Upper lobe of left lung (tissue), 6 donors: ENCODE measurements at places on chromosomes 6 and 20.
A peak's percentile ranks its signal among the peaks of the same experiment; 100 is the strongest.

DNA sequence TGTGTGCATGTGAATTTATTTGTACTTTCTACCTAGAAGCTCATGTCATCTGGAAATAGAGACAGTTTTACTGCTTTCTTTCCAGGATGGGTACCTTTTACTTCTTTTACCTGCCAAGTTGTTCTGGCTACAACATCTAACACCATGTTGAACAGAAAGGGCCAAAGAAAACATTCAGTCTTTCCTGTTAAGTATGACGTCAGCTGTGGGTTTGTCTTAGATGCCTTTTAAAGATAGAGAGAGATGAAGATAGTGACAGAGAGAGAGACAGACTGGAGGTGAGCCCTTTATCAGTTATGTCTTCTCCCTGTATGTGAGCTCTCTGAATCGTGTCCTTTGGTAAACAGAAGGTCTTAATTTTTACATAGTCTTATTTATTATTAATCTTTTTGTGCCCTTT lies 3.4 kb upstream of the DACT2 start:
- no peak for DNase-seq

DNA sequence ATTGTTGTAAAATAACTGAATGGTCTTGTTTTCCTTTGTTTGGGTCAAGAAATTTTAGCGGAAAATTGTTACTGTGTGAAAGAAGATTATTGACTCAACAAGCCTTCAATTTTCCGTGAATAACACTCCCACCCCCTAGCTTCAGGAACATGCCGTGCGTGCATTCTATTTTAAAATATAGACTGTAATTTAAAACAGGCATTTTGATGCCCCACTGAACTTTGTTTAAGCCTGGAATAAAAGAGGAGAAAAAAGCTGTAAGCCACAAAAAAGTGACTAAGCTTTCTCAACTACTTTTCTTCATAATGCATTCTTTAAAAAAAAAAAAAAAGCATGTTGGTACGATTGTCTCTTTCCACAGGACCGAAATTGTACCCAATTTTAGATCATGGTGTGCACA lies 166.0 kb downstream of the ARID1B start:
- no peak for DNase-seq

- DNase-seq: no peak
Observed at GRCh38 chr6:135358985-135359384, 138.6 kb downstream of the AHI1 start.

GRCh38 chr20:61288331-61288784 lies 36.3 kb downstream of the CDH4 start:
- DNase-seq: no peak

GRCh38 chr20:9918348-9918747 lies 79.5 kb upstream of the PAK5 start:
- no peak for DNase-seq

DNA sequence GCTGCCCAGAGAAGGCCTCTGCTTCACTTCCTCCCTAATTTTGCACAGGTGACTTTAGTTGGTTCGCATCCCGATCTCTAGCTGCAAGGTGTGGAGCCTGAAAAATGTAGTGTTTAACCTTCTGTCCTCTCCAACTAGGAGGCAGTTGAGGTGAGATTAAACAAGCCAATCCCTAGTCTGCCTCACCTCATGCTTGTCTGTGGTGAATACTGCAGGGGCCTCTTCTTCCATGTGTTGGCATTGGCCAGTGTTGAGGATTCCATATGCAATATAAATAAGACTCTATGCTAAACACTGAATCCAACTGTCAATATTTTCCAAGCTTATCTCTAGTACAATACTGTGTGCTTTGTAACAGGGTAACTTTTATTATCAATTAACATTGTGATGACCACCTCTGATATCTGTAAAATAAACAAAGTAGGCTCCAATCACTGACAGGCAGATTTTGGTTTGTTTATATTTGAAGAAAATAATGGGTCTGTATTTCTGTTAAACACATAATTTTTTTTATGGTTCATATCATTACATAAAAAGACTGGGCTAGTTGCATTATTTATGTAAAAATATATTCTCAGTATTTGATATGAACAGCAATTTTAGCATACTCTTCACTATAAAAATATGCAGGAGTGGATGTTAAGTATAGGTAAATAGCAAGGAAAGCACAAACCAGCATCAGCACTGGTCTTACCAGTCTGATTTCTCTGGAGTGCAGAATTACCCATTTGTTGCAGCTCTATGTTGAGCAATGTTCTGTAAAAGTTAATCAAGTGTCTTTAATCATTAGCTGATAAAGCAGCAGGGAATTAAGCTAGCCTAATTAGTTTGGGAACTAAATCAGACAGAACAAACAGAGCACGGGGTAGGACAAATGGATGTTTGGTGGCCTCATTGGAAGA lies 74.0 kb downstream of the ANKRD6 start:
- DNase-seq: peak; percentile 30

GRCh38 chr6:160128879-160129516 lies 7.4 kb downstream of the SLC22A1 start:
- DNase-seq: no peak

DNA sequence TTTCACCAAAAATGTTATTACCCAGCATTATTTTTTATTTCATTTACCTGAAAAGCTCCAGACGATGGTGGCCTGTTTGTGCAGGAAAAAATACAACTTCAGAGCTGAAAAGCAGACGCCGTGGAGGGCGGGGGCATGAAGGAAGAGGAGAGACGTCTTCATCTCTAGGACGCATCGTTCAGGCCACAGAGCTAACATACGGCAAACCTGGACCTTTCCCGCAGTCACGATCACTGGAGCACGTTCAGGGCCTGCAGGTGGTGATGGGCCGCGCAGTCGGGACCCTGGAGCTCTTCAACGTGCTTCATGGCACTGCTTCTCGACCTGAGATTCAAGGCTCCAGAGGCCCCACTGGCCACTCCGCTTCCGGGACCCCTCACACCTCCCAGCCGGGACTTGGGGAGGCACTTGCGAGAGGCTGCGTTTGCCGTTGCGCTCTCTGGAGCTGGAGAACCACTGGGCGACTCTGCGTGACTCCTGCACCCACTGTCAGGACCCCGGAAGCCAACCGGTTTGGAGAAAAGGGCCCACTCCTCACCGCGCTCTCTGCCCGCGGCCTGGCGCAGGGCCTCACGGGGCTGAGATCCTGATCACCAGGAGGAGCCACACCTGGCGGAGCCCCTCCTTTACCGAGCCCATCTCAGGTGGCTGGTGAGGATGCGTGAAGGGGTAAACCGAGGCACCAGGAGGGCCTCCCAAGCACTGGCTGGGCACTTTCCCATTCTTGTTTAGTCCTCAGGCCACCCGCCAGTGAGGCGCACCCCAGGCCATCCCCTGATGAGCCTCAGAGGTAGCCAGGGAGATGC lies 164.4 kb upstream of the AFDN start:
- DNase-seq: no peak

- no peak for DNase-seq
Observed at GRCh38 chr20:39083761-39084160, 121.6 kb downstream of the DHX35 start.

DNA sequence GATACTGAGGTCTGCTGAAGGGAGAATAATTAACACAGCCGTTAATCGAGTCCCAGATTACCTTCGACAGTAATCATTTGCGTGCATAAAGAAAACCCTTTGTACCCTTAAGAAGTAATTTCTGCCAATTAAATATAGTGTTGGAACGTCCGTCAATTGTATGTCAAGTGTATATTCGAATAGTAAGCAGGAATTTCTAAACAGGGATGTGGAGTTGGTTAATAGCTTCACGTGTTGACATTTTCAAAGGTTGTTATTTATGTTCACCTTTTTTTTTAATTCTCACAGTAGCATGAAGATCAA lies 798 bp upstream of the SNAP91 start:
- DNase-seq: no peak

DNA sequence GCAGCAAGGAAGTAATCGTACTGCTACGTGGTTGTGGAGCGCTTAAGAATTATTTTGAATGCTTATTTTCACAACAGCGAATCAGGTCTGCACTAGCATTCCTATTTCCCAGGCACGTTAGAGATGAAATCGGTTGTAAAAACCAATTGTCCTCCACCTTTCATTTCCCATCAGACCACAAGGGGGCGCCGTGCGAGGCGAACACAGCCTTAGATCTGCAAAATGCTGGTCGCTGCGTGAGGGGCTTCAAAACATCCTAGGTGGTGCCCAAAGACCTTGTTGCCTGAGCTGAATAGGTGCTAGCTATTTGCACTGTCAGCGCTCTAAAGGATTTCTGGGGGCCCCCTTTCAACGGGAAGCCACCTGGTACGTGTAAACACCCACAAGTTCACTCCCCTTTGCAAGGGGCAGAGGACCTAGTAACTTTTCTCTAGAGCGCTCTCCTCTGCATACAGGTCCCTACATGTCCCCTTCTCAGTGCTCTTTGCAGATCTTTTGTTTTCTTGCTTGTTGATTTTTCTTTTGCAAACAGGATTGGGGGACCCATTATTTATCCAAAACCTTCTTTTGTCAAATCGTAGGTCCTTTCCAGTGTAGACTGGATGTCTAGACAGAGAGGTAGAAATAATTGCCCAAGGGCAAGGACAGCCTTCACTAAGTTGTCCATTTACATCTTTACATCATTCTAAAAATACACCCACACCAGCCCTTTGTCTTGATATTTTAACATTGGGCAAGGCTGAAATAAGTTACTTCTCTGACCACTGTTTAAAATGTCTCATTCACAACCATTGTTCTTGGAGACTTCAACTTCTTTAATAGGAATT lies 59.8 kb downstream of the NEDD9 start:
- DNase-seq: peak; percentile 69

- DNase-seq: peak; percentile 37
Observed at GRCh38 chr20:45361793-45362192, 1.2 kb upstream of the SYS1 start.
